AG04450 (cell line): ENCODE measurements at places on chromosomes 6 and 20.
A peak's percentile ranks its signal among the peaks of the same experiment; 100 is the strongest.

- DNase-seq = no peak
These were observed 41.8 kb downstream of the DSTN start for GRCh38 chr20:17611540-17612286.

DNA sequence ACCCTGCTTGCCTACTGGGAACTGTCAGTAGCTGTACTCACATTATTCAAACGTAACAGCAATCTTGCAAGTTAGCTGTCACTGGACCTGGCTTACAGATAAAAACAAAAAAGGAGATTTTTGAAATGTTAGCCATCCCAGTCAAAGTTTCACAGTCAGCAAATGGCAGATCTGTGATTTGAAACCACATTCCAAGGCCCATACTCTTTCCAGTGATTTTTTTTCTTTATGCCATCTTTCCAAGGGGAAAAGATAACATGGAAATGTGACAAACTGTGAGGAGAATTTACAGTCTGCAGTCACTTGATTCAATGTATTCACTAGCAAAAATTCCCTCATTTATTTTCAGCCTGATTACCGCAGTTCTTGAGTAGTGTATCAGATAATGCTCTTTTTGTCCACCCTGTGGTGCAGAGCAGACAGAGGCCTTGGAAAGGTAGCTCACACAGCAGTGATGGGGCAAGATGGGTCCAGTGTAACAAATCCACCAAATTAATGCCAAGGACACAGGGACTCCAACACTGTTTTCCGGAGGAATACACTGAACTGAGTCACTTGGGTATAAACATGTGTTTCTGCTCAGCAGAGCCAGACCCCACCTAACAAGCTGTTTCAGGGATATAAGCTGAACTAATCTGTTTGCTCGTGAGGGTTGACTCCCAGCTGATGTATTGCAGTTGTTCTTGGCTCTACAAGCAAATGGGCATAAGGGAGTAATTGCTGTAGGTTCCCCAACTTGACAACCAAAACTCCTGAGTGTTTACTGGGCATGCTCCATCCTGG lies 49.9 kb upstream of the ADGRF1 start:
- DNase-seq = no peak

- DNase-seq = no peak
These were observed 17.0 kb downstream of the HSPA1B start for GRCh38 chr6:31844507-31844906.

DNA sequence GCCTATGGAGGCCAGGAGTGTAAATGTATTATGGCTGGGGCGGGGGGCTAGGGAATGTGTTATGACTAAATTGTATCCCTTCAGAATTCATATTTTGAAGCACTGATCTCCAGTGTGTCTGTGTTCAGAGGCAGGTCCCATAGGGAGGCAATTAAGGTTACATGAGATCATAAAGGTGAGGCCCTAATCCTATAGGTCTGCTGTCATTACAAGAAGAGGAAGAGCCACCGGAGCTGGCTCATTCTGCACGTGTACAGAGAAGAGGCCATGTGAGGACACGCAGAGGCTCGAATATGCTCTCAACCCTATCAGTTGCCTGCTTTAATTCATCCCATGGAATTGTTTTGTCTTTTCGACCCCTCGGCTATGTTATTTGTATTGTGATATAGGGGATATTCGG lies 76.9 kb downstream of the VTA1 start:
- DNase-seq = no peak

DNA sequence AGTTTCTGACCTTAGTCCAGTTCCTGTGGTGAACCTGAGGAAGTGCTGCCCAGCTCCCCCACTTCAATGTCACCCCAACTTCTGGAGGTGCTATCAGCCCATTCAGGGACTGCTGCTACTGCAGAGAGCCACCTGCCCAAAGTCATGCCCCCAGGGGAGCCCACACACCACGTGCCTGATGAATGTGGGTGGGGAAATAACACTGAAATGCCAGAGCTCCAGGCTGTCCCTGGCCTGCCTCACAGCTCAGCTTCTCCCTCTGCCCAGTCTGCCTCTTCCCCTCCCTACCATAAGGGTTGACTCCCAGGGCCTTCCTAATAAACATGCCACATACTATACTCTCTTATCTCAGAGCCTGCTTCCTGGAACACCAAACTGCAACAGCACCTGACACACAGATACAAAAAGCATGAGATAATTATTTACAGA lies 276.4 kb upstream of the MOCS1 start:
- no peak for DNase-seq

DNA sequence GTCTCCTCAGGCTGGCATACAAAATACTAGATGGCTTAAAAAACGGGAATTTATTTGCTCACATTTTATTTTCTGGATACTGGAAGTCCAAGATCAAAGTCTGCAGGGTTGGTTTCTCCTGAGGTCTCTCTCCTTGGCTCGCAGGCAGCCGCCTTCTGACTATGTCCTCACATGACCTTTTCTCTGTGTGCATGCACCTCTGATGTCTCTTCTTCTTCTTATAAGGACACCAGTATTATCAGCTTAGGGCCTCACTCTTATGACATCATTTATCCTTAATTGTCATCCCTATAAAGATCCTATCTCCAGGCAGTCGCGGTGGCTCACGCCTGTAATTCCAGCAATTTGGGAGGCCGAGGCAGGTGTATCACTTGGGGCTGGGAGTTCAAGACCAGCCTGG lies 9.3 kb upstream of the TRIM27 start:
- no peak for DNase-seq

- DNase-seq = no peak
These were observed 372.9 kb downstream of the DOK5 start for GRCh38 chr20:54848262-54848661.

DNA sequence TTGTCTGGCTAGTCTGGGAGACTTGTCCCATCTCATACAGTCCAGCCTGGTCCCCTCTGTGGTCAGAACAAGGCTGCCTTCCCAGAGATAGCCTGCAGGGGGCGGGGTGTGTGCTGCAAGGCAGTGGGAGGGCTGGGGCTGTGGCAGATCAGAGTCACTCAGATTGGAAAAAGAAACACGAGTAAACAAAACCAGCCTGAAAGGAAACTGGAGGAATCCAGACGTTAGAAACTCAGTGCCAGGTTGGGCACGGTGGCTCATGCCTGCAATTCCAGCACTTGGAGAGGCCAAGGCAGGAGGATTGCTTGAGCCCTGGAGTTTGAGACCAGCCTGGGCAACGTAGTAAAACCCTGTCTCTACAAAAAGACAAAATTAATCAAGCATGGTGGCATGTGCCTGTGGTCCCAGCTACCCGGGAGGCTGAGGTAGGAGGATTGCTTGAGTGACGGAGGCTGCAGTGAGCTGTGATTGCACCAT lies 20.2 kb downstream of the LEMD2 start:
- DNase-seq = peak; percentile 62

- DNase-seq = peak; percentile 15
These were observed 138.9 kb downstream of the TMEM242 start for GRCh38 chr6:157184202-157185015.

DNA sequence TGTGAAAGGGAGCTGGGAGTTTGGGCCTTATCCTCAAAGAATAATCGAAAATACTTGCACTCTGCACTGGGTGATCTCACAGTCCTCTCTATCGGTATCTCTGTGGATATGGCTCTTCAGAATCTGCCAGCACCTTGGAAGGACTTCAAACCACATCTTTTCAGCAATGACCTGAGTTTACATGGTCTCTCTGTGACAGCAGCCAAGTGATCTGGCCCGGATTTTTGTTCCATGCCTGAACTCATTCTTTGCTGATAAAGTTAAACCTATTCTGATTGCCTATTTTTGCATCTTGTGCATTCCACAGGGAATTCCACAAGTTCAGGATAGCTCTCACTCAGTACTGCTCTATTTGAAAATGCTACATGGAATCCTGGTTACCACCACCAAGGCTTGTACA lies 98.9 kb downstream of the HDGFL1 start:
- DNase-seq = no peak

GRCh38 chr6:107319906-107320530 lies 139.3 kb downstream of the PDSS2 start:
- DNase-seq = no peak

- DNase-seq = no peak
These were observed 38.6 kb downstream of the OVOL2 start for GRCh38 chr20:18019068-18019467.

- no peak for DNase-seq
These were observed 26.5 kb upstream of the RNF24 start for GRCh38 chr20:4041748-4042411.

GRCh38 chr6:127192911-127193541 lies 73.6 kb upstream of the RNF146 start:
- no peak for DNase-seq

GRCh38 chr6:20085817-20086216 lies 126.5 kb downstream of the MBOAT1 start:
- DNase-seq = no peak

DNA sequence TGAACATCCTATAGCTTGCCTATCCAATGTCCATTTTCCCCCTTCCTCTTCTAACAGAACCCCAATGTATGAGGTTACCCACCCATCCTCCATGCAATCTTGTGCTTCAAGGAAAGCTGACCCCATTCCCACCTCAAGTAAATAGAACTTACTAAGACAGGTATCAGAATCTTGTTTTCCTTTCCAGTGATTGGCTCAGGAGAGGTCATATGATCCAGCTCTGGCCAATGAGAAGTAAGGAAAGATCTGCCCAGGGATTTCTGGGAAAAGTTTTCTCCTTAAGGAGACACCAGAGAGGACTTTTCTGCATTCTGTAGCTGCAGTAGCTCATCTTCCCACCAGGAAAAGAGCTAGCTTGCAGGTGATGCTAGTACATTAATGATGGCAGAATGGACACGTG lies 341.8 kb upstream of the ZFP64 start:
- no peak for DNase-seq

DNA sequence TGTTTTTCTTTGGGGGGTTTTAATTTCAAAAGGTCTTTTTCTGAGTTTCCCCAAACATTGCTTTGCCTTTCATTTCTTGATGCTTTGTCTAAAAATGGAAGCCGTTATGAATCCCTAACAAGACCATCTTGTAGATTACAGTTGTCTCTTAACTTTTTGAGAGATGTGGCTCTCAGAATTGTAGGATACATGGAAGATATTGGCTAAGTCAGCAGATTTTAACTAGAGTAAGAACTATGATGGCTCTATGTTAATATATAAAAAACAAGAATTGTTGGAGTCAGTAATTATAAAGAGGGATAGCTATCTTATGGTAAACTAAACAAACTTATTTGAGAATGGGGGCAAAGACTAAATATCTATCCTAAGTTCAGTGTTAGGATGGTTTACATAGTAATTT lies 96.6 kb upstream of the HS3ST5 start:
- DNase-seq = no peak
